Stimulated activated CD8-positive, alpha-beta memory T cell treated with anti-CD3 and anti-CD28 coated beads, Interleukin-4, amount 100 ng/mL, for 1 hour (primary cell): ENCODE measurements at places on chromosomes 1 and 21.

- no peak for DNase-seq
Measured at GRCh38 chr1:202105571-202106339, 17.0 kb upstream of the GPR37L1 start.

- DNase-seq, result no peak
Measured at GRCh38 chr1:147624529-147624928, 45.8 kb downstream of the ACP6 start.

GRCh38 chr1:116125758-116126157, 14.6 kb downstream of the MAB21L3 start:
- DNase-seq, result no peak

DNA sequence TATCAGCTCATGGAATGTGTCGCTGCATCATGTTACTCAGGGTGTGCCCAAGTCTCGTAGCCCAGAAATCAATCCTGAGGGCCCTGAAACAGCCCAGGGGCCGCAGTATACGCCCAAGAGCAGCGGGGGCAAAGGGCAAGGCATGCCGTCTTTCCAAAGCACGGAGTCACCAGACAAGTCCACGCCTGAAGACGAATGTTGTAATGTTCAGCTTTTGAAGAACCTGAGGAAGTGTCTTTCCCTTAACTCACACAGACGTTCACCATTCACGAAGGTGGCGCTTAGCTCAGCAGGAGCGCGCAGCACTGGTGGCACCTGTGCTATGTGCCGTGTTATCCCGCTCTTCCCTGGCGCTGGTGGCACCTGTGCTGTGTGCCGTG, 18.8 kb upstream of the PWP2 start:
- DNase-seq, result no peak

GRCh38 chr1:2354511-2355372, 36.6 kb downstream of the MORN1 start:
- no peak for DNase-seq

DNA sequence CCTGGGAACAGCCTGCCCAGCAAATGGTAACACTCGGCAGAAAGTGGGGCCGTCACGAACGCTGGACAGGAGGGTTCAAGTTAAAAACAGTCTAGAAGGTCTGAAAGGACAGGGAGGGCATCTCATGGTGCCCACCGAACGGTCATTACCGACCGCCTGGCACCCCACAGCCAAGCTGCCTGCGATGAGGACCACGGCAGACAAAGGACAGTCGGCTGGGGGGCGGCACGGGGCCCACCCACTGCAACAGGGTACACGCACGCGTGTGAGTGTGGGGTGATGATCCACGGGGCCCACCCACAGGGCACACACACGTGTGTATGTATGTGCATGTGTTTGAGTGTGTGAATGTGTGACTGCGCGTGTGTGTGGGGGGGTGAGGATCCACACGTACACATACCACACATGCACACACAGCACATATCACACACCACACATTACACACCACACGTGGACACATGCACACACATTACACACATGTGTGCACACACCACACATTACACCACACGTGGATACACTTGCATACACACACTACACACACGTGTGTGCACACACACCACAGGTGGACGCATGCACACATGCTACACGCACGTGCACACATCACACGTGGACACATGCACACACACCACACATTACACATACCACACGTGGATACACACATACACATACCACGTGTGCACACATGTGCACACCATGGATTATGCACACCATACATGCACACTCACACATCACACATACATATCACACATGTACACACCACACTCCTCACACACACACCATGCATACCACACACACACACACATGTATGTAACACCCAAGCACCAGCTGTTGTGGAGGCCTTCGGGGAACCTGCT, 63.2 kb downstream of the SLC19A1 start:
- no peak for DNase-seq

DNA sequence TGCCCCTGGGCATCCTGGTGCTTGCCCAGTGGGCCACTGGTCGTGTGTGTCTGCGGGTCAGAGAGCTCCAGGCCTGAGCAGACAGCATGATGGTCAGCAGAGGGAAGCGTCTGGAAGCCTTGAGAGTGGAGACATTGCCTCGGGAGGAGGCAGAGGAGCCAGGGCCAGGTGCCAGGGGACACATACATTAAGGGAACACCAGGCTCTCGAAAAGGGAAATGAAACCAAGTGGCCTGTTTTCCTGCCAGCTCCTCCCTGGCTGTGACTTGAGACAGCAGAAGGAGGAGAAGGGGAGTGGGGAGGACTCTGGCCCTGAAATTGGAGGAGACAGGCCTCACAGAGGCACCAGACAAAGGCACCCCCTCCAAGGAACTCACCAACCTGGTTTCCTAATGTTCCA, 62.4 kb upstream of the LRP8 start:
- no peak for DNase-seq

- no peak for DNase-seq
Measured at GRCh38 chr1:30659702-30660101, 63.7 kb downstream of the MATN1 start.

DNA sequence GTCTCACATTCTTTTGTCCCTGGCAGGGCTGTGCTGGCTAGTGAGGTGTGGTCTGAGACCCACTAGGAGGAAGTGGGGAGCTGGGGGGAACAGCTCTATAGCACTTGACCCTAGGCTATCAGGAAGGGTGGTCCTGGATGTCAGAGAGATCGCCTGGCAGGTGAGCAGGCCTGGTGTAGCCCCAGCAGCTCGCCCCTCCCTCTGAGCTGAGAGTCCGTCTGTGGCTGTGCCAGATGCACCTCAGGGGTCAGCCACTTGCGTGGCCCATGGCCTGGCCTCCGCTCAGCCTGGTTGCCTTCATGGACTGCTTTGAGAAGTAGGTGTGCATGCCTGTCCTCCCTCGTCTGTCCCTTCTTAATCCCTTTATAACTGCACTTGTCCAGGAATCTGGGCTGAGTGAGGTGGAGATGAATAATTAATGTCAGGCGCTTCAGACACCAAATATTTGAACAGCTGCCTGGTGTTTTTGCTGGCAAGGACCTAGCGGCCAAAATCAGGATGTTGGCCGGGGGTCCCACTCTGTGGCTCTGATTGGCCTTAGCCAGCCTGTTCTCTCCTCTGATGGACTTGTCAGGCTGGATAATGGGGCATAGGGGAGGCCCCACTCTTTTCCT, 30.5 kb downstream of the TMEM53 start:
- DNase-seq, result no peak

DNA sequence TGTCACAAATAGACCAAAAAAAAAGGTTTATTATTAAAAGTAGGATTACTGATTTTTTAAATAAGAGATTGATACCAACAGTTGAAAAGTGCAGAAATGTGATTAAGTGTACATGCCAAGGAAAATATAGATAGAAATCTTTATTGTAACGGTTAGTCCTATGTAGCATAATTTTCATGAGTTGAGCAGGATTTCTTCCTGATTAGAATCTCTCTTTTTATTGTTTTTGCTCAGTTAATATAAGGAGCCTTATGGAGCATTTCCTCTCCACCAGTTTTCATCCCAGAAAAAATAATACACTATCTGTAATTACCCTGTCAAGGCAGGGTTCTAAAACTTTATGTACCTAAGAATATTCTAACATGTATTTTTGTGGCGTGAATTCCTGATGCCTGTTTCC, 23.4 kb downstream of the CAPZA1 start:
- DNase-seq, result no peak

DNA sequence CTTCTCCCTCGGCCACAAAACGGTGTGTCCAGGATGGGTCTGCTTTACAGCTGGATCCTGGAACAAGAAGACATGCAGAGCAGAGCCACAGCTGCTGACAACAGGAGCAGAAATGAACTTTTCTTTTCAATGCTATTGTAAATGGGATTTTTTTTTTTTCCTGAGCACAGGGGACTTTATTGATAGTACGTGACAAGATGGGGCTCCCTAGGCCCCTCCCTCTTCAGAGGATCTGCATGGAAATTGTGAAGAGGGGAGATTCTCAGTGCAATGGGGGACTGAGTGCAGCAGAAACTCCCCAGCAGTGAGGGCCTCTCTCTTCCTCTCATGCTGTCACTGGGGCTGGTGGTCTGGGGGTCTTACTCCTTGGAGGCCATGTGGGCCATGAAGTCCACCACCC, 40.8 kb upstream of the CD2 start:
- DNase-seq, result no peak

GRCh38 chr1:64059556-64059955, 143.9 kb upstream of the UBE2U start:
- no peak for DNase-seq

- DNase-seq, result no peak
Measured at GRCh38 chr1:46248122-46248920, 758 bp downstream of the RAD54L start.

DNA sequence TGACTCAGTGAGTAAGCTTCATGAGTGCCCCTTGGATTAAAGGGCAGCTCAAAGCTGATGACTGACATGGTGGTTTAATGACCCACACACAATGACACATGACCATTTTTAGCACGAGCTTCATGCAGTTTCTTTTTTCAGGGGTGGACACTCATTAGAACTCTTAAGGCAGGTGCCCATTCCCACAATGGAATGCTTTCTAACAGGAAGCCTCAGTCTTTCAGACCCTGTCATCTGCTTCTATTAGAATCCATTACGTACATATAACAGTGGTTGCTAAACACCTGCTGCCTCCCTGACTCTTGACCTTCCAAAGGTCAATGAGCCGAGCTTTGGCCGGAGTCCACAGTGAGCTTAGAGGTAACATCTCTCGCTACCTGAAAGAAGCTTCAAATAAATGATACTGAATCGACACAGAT, 27.4 kb downstream of the AKNAD1 start:
- no peak for DNase-seq

GRCh38 chr1:207282496-207283380, 38.7 kb upstream of the CD55 start:
- DNase-seq, result no peak

- DNase-seq, result no peak
Measured at GRCh38 chr1:101250656-101251272, 13.9 kb downstream of the S1PR1 start.
